Esophagus muscularis mucosa (tissue), 4 donors: ENCODE measurements at places on chromosomes 1 and 21. TPM values are rescaled to one million over a fixed set of nuclear protein-coding genes. Genes with fewer than 3 reads are reported as not detected.

The ADAM30 gene
- not detected for total RNA-seq

DNA sequence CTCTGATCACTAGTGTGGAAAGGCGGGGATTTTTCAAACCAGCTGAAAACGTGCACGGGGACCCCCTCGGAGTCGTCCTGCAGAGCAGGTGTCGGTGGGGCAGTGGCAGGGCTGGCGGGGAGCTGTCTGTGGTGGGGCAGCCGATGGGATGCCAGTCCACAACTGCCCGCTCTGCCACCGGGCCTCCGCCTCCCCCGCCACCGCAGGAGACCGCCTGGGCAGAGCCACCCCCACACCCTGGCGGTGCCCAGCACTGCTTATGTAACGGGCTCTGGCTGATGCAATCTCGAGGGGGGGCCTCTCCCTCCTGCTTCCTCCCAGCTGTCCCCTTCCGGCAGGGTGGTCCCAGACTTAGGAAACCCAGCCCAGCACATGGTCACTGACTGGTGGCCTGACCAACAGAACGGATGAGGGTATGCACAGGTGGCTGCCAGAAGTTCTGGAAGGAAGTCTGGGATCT, 9.3 kb downstream of the CHD5 start:
- DNase-seq, result no peak

The RHD gene
- total RNA-seq, result not detected

DNA sequence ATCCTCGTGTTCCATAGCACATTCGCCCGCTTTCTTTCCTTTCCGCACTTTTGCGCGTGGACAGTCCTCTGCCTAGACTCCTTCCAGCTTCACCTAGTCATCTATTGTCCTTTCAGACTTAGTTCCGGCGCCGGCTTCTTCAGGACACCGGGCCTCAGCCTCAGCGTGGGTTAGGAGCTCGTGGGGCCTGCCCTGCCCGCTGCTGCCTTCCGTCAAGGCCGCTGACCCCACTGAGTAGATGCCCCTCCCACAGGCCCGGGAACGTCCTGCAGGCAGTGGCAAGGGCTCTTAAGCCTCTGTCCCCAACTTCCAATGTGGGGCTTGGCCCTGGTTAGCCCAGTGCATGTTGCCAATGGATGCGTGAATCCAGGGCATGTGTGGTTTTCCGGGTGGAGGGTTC, 11.4 kb downstream of the DMRTB1 start:
- no peak for DNase-seq

The ETV3L gene
- total RNA-seq, result not detected

- no peak for DNase-seq
Observed at GRCh38 chr21:44281801-44282200, 3.9 kb upstream of the AIRE start.

DNA sequence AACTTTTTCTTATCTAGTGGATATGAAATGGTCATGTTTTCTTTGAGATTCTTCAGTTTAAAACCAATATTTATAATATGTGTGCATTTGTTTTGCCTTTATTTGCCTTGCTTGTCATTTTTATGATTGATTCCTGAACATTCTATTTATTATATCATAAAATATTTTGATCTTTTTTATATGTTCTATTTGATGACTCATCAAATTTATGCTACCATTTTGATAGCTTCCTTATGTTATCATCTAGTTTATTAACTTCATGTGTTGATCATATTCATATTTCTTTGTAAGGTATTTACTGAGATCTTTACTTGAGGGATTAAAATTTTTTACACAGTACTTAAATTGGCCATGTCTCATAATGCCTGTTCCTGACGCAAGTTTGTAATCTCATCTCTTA, 1650.0 kb downstream of the AMY1C start:
- DNase-seq, result no peak

DNA sequence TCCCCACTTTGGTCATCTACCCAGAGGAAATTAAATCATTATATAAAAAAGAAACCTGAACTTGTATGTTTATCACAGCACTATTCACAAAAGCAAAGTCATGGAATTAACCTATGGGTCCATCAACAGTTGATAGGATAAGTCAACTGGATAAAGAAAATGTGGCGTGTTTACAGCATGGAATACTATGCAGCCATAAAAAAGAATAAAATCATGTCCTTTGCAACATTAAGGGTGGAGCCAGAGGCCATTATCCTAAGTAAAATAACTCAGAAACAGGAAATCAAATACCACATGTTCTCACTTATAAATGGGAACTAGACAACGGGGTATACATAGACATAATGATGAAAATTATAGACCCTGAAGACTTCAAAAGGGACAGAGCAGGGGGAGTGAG, 27.6 kb upstream of the KCNK1 start:
- no peak for DNase-seq
